GM12891 (cell line): ENCODE measurements at places on chromosomes 1 and 21.
A peak's percentile ranks its signal among the peaks of the same experiment; 100 is the strongest.

GRCh38 chr1:160124705-160125478, 9.3 kb downstream of the ATP1A2 start:
- no peak for DNase-seq

- peak; percentile 58 for DNase-seq
Observed at GRCh38 chr1:28877132-28877781, 37.1 kb upstream of the EPB41 start.

DNA sequence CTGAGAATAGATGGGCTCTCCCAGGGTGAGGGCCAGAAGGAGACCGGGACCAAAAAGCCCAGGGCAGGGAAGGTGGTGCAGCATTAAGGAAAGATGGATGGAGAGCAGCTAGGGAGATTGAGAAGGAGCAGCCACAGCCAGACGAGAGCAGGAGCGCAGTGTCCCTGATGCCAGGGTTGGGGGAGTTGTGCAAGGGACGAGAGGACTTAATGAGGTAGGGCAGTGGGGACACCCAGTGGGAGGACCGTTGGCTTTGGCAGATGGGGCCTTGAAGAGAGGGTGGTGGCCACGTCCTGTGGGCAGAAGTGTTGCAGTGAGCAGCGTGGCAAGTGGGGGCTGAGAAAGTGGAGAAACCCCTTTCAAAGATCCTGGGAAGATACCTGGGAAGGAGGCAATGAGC, 38.0 kb upstream of the KDM4A start:
- DNase-seq: no peak

- no peak for DNase-seq
Observed at GRCh38 chr1:22526098-22526497, 37.2 kb upstream of the EPHA8 start.

GRCh38 chr1:210901981-210902770, 231.8 kb downstream of the KCNH1 start:
- DNase-seq: no peak

GRCh38 chr1:94832446-94832845, 12.3 kb downstream of the SLC44A3 start:
- no peak for DNase-seq

- DNase-seq: no peak
Observed at GRCh38 chr1:88973520-88974137, 18.8 kb downstream of the KYAT3 start.

- DNase-seq: no peak
Observed at GRCh38 chr1:95582746-95583145, 348.7 kb downstream of the RWDD3 start.

- peak; percentile 19 for DNase-seq
Observed at GRCh38 chr1:37890378-37891014, 31.1 kb upstream of the MTF1 start.

DNA sequence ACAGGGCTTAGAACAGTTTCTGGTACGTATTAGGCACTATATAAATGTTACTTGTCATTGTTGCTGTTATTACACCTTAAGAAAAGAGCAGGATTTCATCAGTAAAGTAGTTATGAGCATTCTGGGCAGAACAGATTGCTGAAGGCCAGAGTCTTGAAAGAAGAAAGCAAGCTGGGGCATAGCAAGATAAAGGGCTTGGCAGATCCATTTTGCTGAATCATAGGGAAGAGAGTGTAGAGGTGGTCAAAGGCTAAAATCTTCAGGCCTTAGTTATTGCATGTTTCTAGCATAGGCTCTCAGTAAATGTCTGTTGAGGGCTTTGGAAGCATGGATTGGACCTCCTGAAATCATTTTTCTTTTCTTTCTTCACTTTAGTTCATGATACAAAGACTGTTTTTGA, 67.5 kb downstream of the PLA2G4A start:
- DNase-seq: no peak

- DNase-seq: no peak
Observed at GRCh38 chr1:234862360-234862943, 252.5 kb upstream of the IRF2BP2 start.

DNA sequence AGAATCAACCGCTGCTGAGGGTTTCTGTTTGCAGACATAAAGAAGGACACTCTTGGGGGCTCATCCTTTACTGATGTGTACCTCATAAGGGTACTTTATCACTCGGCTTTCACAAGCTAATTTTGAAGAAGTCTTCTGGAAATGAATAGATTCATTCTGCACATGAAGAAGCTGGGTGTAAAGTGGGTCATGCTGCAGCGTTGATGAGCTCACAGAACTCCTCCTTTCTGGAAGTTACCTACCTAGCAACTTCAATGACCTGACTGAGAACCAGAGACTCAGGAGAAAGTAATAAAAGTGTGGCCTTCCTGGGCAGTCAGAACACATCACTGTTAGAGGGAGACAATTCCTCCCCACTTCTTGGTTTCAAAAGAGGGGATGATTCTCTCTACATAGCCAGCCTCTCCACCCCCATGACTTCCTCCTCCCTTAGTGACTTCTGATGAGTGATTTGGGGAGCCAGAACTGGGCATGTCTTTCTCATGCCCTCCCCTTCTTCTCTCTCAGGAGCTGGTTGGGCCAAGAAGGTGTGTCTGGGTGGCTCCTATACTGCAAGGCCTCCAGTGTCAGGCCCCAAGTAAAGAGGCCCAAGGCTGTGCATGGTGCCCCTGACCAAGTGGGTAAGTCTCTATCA, 27.0 kb downstream of the PCNX2 start:
- DNase-seq: no peak

GRCh38 chr1:116579259-116579875, 8.5 kb upstream of the CD58 start:
- no peak for DNase-seq

DNA sequence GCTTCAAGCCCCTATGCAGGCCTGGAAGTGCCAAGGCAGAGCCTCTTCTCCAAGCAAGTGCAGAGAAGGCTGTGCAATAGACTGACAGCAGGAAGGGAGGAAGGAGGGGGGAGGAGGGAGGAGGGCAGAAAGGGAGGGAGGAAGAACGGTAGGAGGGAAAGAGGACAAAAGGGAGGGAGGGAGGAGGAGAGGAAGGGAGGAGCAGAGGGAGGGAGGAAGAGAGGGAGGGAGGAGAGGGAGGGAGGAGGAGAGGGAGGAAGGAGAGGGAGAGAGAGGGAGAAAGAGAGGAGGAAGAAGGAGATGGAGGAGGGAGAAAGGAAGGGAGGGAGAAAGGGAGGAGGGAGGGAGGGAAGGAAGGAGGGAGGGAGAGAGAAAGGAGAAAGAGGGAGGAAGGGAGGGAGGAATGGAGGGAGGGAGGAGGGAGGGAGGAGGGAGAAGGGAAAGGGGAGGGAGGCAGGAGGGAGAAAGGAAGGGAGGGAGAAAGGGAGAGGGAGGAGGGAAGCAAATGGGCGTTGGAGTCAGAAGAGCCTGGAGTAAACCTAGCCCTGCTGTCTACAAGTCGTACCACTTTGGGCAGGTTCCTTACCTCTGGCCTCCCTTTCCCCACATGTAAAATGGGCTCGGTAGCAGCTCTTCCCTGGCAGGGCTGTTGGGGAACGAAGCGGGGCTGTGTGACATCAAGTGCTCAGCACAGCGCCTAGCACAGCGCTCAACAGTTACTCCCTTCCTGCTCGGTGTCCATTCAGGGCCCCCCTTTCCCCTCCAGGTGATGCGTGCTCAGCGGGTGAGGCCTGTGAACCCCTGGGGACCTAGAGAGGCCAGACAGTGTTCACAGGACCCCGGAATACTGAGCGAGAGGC, 244.6 kb downstream of the NPHP4 start:
- DNase-seq: no peak

DNA sequence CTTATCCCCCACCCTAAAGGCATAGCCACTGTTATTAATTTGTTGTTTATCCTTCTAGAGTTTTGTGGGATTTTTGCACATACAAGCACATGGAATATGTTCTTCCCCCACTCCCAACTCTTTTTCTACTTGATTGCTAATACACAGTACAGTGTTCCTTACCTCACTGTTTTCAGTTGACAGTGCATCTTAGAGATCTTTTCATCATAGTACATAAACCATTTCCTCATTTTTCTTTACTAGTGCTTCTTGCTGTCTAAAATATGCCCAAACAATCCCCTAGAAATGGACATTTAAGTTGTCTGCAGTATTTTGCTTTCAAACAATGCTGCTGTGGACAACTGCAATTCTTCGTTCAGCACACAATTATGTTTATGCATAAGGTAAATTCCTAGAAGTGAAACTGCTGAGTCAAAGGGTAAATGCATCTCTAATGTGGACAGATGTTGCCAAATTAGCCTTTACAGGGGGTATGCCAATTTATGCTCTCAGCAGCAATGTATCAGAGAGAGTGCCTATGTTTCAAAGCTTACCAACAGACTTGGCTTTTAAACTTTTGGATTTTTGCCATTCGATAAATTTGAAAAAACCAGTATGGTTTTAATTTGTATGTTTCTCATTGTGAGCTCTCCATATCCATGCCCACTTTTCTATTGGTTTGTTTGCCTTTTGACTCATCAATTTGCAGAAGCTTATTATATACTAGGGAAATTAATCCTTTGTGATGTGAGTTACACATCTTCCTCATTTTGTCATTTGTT, 132.6 kb downstream of the MRPS6 start:
- DNase-seq: no peak

DNA sequence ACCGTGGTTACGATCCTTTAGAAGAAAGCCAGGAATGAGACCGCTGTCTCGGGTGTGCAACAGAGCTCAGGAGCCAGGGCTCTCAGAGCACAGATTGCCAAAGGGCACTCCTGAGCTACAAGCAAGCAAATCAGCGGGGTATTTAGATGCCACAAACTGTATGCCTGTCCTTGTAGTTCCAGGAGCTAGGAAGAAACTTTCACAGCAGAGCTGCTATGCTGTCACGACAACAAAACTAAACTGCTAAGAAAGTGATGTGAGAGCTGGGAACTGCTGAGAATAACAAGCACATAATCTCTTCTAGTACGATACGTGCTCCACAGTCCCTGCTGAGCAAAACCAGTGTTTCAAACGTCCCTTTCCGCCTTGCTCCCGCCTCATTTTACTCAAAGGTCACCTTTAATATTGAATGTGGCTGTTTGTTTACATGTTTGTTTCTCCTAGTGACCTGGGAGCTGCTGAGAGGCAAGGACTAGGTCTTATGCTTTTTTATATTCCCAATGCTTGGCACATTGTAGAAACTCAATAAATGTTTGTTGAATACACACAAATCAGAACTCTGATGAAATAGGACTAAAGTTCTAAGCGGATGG, 14.7 kb downstream of the GREM2 start:
- DNase-seq: no peak

- no peak for DNase-seq
Observed at GRCh38 chr1:96634883-96635282, 86.7 kb upstream of the PTBP2 start.

DNA sequence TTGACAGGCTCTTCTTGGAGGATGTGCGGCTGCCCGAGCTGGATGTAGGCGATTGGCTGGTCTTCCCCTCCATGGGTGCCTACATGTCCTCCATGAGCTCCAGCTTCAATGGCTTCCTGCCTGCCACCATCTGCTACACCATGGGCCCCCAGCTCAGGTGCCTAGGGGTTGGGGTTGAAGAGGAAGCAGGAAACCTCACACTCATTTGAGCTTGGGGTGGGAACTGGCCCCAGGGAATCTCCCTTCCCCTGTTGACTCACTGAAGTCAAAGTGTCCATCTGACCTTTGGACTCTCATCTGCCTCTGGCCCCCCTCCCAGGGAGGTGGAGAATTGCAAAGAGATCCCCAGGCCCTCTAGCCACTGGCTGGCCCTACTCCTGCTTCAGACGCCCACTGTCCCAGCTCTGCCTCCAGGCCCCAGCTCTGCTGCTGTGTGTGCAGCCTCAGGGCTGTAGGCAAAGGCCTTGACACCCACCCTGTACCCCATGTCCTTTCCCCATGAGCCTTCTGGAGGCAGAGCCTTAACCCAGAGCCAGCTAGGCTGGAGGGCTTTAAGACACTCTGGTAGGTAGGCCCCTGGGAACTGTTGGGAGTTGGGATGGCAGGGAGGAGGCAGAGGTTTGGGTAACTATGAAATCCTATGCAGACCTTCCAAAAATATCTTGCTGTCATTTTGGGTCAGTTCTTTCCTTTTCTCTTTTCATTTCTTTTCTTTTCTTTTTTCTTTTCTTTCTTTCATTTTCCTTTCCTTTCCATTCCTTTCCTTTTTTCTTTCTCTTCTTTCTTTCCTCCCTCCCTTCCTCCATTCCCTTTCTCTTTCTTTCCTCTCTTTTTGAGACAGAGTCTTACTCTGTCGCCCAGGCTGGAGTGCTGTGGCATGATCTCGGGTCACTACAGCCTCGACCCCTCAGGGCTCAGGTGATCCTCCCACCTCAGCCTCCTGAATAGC, 66.9 kb upstream of the TINAGL1 start:
- DNase-seq: no peak

GRCh38 chr1:176157995-176158394, 49.1 kb downstream of the COP1 start:
- DNase-seq: no peak

- no peak for DNase-seq
Observed at GRCh38 chr1:165954940-165955339, 127.5 kb downstream of the UCK2 start.

GRCh38 chr1:10973956-10974881, 38.2 kb upstream of the TARDBP start:
- DNase-seq: no peak

DNA sequence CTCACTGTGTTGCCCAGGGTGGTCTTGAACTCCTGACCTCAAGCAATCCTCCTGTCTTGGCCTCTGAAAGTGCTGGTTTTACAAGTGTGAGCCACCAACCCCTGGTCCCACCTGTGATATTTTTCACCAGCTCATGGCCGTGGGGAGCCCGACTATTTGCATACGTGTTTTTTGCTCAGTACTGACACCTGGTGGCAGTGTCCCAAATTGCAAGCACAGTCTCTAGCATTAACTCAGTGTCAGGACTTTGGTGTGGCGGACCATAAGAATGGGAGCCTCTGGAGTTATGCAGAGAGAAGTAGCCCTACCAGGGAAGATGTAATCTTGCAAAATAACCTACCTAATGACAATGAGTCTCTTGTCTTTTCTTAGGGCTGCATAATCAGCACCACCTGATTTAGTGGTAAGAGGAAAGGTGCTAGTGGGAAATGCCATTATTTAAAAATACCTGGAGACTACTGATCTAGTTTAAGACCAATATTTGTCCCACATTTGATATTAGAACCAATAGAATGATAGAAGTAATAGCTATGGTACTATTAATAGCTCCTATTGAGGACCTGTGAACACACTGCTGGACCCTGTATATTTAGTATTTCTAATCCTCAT, 305.4 kb downstream of the DISC1 start:
- DNase-seq: peak; percentile 23

- DNase-seq: no peak
Observed at GRCh38 chr1:236280438-236281197, 1.1 kb downstream of the ERO1B start.

DNA sequence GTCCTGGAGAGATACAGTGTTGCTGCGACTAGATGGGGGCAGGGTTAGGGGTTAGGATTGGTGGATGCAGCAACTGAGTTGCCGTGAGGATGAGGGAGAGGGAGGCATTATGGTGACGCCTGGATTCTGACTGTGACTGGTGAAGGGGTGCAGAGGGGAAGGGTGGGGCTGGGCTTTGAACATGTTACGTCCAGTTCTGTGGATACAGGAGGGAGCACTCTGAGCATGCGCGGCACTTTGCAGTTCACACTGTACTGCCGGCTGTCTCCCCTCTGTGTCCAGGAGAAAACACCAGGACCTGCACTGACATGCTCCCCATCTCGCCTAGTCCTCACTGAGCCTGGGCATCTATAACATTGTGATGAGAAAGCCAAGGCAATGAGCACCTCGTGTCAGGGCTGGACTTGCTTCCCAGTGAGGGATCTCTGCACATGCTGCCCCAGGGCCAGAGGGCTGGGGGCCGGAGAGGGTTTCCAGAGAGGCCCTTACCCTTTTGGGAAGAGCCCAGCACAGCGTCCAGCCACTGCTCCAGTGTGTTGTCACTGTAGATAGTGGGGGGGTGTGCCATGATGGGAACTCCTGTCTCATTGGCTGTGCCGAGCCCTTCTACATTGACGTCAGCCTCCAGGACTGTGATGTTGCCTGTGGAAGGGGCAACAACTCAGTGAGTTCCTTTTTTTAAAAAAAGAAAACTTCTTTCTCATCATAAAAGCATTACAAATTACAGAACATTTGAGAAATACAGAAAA, 7.6 kb downstream of the FAM151A start:
- DNase-seq: no peak
